COR-L47 (cell line): ENCODE measurements at places on chromosomes 6 and 20.

- DNase-seq, result no peak
Measured at GRCh38 chr6:162373192-162373591, 354.4 kb downstream of the PRKN start.

DNA sequence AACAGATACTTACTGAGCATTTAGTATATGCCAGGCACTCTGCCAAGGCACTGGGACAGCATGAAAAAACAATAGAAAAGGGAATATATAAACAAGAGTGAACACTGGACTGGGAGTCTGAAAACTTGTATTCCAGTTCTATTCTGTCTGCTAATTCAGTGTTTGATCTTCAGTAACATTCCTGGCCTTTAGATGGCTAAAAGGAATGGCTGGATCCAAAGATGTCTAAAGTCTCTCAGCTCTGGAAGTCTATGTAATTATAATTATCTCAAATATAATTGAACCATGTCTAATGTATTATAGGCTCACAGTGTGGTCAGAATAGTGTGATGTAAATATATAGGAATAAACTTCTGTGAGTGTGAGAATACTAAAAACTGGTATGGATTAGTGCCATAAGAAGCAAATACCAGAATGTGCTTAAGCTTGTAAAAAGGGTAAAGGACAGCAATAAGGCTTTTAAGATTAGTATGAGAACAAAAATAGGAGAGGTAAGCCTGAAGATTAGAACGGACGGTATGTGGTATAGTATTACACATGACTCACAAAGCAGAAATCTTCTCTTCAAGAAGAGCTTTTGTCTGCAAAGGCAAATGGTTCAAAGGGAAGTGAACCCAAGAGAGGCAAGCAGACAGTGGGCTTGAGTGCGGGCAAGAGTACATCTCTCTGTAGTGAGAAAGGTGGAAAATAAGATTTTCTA, 68.5 kb downstream of the TMEM200A start:
- DNase-seq, result no peak

GRCh38 chr6:63213325-63213724, 2.1 kb downstream of the FKBP1C start:
- DNase-seq, result no peak

DNA sequence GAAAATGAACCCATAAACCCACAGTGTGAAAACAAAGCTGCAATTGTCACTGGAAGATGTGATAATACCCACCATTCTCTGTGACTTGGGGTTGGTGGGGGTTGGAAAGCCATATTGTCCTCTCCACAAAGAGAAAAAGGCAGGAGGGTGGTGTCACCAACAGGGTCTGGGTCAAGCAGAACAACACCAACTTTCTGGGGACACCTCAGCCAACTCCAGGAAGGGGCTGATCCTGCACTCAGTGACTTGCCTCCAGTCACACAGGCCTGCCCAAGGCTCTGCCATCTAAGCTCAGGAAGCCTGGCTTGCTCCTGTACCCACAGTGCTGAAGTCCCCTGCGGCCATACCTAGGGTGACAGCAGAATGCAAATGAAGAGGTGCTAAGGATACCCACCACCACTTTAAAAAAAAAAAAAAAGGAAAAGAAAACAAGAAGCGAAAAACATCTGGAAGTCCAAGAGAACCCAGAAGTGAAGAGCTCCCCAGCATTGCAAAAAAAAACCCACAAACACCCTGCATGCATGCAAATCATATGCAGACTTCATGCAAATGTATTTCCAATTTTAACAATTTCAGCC, 110.6 kb downstream of the PREX1 start:
- no peak for DNase-seq

DNA sequence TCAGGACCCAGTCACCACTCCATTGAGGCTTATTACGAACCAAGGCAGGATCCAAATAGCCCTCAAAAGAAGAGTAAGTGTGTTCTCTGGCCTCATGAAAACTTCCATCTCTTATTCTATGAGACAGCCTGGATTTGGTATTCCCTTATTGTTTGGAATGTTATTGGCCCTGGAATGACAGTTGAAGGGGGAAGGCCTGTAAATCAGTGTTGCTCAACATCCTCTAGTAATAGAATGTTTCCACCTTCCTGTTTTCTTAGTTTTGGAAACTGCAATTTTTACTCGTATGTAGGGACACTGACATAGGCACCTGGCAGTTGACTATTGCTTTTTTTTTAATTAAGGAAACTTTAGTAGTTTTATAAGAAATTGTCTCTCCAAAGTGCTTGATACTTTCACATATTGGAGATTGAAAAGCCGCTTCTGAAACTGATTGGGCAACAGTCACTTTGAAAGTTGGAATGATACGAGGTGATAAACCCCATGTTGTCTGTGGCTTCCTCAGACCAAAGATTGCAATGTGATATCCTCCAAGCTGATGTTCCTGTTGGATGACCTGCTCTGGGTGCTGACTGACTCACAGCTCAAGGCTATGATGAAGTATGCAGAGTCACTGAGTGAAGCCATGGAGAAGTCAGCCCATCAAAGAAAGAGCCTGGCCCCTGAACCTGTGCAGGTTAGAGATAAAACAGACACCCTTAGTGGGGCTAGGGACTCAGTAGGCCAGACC, 43.1 kb downstream of the BLTP3A start:
- DNase-seq, result no peak

DNA sequence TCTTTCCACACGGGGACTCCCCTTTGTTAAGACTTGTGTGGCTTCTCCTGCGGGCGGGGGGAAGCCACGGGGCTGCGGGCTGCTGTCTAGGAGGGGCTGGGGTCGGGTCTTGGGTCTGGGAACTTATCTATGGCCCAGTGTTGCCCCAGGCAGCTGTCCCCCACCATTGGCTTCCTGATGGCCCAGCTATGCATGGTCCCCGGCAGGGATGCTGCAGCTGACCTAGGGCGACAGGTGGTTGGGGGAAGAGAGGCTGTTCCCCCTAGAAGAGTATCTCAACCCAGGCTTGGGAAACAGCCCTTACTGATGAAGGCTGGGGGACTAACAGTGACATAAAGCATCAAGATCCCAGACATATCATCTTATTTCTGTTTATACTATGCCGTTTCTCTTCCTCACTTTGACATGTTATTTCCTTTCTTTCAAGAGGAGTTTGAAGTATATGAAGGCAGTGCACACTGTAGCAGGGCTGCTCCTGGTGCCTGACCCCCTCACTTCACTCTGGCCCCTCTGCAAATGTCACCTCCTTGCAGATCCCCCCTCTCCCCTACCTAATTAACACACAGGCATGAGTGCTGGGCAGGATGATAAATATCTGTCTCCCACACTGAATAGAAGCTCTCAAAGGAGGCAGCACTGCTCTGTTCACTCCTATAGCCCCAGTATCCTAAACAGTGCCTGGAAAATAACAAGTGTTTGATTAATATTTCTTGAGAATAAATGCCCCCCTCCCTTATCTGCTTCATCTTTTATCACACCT, 87.0 kb downstream of the HIVEP2 start:
- DNase-seq, result no peak

DNA sequence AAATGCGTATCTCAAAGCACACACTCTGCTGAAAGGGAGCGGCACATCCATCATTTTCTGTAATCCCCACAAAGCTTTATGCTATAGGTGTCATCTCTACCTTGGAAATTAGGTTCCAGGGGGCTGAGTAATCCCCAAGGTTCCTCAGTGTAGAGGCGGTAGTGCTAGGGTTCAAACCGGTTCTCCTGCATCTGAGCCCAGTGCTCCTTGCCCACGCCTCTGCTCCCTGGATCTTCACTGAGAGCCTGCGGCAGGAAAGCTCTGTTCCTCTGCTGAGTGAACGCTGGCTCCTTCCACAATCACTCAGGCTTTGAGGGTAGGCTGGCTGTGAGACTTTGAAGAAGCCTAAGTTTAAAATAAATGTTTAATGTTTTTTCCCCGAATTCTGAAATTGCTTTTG, 24.9 kb downstream of the SLC22A23 start:
- no peak for DNase-seq

- no peak for DNase-seq
Measured at GRCh38 chr6:44659726-44660125, 272.2 kb downstream of the CDC5L start.

DNA sequence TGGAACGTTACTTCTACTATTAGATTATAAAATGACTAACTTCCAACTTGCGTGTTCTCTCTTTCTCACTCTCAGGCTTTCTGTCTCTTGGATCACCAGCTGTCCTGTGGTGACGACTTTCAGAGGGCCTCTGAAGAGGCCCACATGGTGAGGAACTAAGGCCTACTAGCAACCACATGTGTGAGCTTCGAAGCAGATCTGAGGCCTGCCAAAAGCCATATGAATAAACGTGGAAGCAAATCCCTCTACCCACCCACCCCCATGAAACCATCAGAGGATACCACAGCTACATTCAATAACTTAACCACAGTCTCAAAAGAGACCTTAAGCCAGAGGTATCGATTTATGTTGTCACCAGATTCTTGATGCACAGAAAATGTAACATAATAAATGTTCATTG, 13.5 kb upstream of the BMP5 start:
- DNase-seq, result no peak

- DNase-seq, result no peak
Measured at GRCh38 chr20:46117704-46118467, at the start of gene CD40. CD40 (plus strand) TSS chr20:46118314; CDS start chr20:46118344, 30 bp downstream.

- no peak for DNase-seq
Measured at GRCh38 chr6:152295346-152295745, 341.8 kb downstream of the SYNE1 start.
